ENCODE measurements at places on chromosomes 7 and 10.
A peak's percentile ranks its signal among the peaks of the same experiment; 100 is the strongest.

GRCh38 chr7:149423449-149424110 lies 37.3 kb downstream of the ZNF777 start:
- no peak for DNase-seq

DNA sequence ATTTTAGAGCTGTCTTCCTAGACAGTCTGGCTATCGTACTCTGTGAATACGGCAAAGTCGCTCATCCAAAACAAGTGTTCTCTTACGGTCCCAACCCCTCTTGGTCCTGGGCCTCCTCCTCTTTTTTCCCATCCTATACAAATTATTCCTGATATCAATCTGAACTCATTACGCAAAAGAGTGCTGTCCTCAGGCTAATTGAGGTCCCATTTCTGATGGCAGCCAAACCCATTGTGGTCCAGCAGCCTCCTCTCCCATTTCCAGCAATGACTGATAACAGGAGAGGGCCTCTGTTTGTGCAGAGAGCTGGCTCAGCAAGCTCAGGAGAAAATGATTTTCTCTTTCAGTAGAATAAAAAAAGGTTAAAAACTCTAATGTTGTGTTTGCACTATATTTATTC lies 203.4 kb upstream of the GHITM start:
- DNase-seq, result no peak

DNA sequence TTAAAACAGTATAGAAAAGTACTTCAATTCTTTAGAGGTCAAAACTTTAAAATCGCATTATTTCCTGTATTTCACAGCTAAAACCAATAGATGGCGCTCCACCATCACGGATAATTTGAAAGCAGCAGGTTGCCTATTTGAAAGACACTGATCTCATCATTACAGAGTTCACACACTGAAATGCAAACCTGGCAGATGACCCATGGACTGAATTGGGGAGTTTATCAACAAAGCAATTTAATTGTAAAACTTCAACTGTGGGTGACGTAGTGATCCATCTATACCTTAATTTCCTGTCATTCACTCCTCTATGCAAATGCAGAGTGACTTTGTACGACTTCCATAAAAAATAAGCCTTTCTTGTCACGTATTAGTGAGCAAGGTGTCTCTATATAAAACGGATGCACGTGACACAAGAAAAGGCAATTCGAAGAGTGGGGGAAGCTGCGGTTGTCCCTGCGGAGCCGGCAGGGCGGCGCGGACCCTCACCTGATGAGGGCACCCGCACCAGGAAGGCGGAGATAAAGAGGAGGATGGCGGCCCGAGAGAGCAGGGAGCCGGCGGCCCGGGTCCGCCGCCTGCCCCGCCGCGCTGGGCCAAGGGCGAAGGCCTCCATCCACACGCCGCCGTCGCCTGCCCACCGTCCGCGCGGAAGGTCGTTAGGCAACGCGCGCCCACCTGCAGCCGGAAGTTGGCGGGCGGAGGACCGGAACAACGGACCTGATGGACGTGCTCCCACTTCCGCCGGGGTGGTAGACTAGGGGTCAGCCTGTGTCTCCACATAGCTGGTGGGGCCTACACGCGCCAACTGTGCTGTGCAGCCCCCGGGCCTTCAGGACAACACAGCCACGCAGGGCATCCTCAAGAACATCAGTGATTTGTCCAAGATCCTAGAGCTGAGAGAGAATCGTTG lies at the start of gene ZPBP:
Gene ZPBP, minus strand, starts transcription at position 668 of the 913 bp plus-strand sequence. Its CDS starts 52 bp downstream, at position 616.
- peak; percentile 59 for DNase-seq

DNA sequence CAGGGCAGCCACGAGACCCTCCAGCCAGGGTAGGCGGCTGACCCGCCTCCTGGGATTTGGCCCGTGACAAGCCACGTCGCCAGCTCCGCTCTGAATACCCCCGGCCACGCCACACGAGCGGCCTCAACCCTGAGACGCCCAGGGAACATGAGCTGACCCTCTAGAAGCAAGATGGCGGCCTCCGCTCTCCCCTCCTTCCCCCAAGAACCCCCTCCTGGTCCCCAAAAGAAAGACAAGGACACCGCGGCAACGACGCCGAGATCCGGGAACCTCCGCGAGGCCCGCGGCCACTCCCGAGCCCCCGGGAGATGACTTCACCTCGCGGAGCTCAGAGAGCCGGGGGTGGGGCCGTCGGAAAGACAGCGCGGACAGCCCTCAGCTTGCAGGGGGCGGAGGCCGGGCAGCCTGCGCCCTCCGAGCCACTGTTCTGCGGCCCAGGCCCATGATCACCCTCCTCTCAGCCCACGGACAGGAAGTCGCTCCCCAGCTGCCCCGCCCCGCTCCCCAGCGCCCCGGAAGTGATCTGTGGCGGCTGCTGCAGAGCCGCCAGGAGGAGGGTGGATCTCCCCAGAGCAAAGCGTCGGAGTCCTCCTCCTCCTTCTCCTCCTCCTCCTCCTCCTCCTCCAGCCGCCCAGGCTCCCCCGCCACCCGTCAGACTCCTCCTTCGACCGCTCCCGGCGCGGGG lies at the start of gene RALA:
Gene RALA, plus strand, starts transcription at position 526 of the 685 bp plus-strand sequence. CDS start 63,096 bp downstream, outside the sequence.
- DNase-seq, result peak; percentile 85

- DNase-seq, result no peak
These were observed 27.7 kb upstream of the CROT start for GRCh38 chr7:87317691-87318245.

- no peak for DNase-seq
These were observed 170.8 kb upstream of the KLF14 start for GRCh38 chr7:130904792-130905191.
